Pericardium fibroblast (primary cell): ENCODE measurements at places on chromosomes 2 and 18. TPM values are rescaled to one million over a fixed set of nuclear protein-coding genes. Genes with fewer than 3 reads are reported as not detected.

Gene STPG4
- total RNA-seq = not detected in 2 replicates

Gene ANKRD30B
- total RNA-seq = not detected in 2 replicates

Gene ANKRD53
- 0.12 and 0.77 TPM in 2 replicates for total RNA-seq

Gene OSBPL6
- total RNA-seq = 5.7 and 7.7 TPM in 2 replicates

Gene HOXD1
- not detected in 2 replicates for total RNA-seq

Gene GPR17
- total RNA-seq = not detected in 2 replicates

Gene WNT10A
- total RNA-seq = not detected in 2 replicates

Gene EHD3
- 12.0 and 14.5 TPM in 2 replicates for total RNA-seq

Gene CCDC150
- total RNA-seq = 0.09 and 0.93 TPM in 2 replicates

Gene GLI2
- 10.6 and 13.5 TPM in 2 replicates for total RNA-seq

Gene SLC5A7
- not detected in 2 replicates for total RNA-seq

Gene RPIA
- total RNA-seq = 2.9 and 8.7 TPM in 2 replicates

Gene TRAPPC8
- 18.9 and 20.8 TPM in 2 replicates for total RNA-seq

Gene GPR45
- not detected in 2 replicates for total RNA-seq

Gene CROCC2
- not detected in 2 replicates for total RNA-seq

Gene UGT1A3
- total RNA-seq = not detected in 2 replicates

Gene HTRA2
- total RNA-seq = 11.7 and 32.1 TPM in 2 replicates

Gene TMEM17
- total RNA-seq = 1.1 and 1.3 TPM in 2 replicates

Gene DSEL
- 23.8 and 32.3 TPM in 2 replicates for total RNA-seq

Gene PLEKHH2
- 1.8 and 3.8 TPM in 2 replicates for total RNA-seq

Gene TBR1
- total RNA-seq = not detected in 2 replicates

Gene ASXL3
- under 0.01 and 0.34 TPM in 2 replicates for total RNA-seq

Gene SERPINB10
- 5.4 TPM in 1 of 2 replicates, not detected in the other for total RNA-seq

Gene ICOS
- not detected in 2 replicates for total RNA-seq

Gene PAIP2B
- total RNA-seq = 0.35 and 1.9 TPM in 2 replicates

Gene CGREF1
- total RNA-seq = 9.0 and 10.2 TPM in 2 replicates

Gene SPDYA
- total RNA-seq = not detected in 2 replicates

Gene ZEB2
- total RNA-seq = 31.3 and 37.8 TPM in 2 replicates

Gene WBP1
- total RNA-seq = 53.0 and 54.5 TPM in 2 replicates

Gene PRKCE
- total RNA-seq = 5.7 and 6.8 TPM in 2 replicates

Gene CERKL
- total RNA-seq = not detected in 2 replicates

Gene COPS7B
- 13.9 and 27.0 TPM in 2 replicates for total RNA-seq

Gene CACNB4
- 0.93 and 2.0 TPM in 2 replicates for total RNA-seq

Gene BMP10
- total RNA-seq = not detected in 2 replicates

Gene EFR3B
- 0.47 and 0.60 TPM in 2 replicates for total RNA-seq

Gene FRZB
- total RNA-seq = 0.60 and 0.82 TPM in 2 replicates

Gene TMEM163
- under 0.01 TPM in 1 of 2 replicates, not detected in the other for total RNA-seq

Gene THSD7B
- 0.17 TPM in 1 of 2 replicates, not detected in the other for total RNA-seq

Gene RAD51AP2
- total RNA-seq = not detected in 2 replicates

Gene CHST10
- total RNA-seq = 5.7 and 7.8 TPM in 2 replicates

Gene ALPG
- not detected in 2 replicates for total RNA-seq

Gene RALBP1
- total RNA-seq = 45.6 and 60.9 TPM in 2 replicates

Gene SCYGR2
- total RNA-seq = not detected in 2 replicates
